ENCODE measurements at places on chromosomes 11 and 22.

DNA sequence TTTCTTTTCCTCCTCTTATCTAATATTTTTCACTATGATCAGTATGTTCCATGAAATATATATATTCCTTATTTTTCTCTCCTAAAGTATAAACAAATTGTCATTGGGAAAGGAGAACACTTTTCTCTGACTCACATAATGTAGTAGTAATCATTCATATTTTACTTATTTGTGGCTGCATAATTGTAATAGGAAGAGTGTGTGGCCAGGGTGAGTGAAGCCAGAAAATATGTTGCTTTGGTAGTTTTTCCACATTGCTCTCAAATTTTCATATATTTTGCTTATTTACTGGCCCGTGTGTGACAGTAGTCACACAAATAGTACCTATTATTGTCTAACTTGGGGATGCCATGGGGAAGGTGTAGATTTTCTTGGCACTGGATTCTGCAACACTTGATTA, 172.1 kb downstream of the DYNC2H1 start:
- no peaks in the 10 kb centered on the region for H3K36me3 ChIP-seq
- no peak overlapping the region for H3K4me3 ChIP-seq
- DNase-seq, result no peak
- no peaks in the 10 kb centered on the region for H3K27me3 ChIP-seq
- no peaks in the 10 kb centered on the region for H3K4me1 ChIP-seq
- H3K27ac ChIP-seq, result no peak overlapping the region

DNA sequence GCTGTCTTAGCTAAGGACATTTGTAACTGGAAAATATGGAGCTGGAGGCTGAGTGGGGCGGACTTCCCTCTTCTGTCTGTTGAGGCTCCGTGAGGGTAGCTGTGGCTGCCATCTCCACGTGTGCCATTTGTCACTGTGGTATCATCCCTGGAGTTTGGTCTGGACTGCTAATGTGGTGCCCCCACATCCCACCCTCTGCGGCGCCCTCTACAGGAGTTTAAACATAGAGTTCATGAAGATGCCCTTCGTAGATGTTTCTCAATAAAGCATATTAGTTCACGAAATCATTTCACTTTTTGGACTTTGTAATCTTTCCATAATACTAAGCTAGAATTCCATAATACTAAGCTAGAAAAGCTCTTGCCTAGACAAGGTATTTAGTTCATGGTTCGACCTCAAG, 52.4 kb downstream of the TECTA start:
- H3K27ac ChIP-seq, result no peak overlapping the region
- H3K4me1 ChIP-seq, result no peaks in the 10 kb centered on the region
- H3K27me3 ChIP-seq, result no peaks in the 10 kb centered on the region
- DNase-seq, result no peak

DNA sequence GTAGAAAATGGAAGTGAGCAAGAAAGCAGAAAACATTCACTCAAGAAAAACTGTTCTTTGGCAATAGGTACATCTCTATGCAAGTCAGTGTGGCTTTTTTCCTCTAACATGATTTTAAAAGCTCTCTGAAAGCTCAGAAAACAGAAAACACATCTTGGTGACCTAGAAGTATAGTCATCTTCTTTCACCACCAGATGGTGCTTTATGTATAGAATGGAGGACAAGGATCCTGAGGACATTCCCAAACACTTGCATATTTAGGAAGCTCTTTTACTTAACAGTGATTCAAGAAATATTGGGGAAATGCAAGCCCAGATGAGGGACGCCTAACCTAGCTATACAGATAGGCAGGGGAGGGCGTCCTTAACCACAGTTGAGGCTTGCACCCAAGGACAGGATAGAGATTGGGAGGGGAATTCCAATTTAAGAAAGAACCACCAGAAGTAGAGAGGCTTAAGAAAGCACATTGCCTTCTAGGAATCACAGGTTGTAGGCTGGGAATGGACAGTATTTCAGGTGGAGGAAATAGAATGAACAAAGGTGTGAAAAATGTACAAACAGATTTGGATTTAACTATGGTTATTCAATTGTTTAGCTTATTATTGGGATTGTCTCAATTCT, 13.8 kb upstream of the CCDC81 start:
- H3K36me3 ChIP-seq, result no peaks in the 10 kb centered on the region
- H3K4me1 ChIP-seq, result no peaks in the 10 kb centered on the region
- no peak overlapping the region for H3K4me3 ChIP-seq
- no peaks in the 10 kb centered on the region for H3K27me3 ChIP-seq

- H3K4me3 ChIP-seq, result no peak overlapping the region
- no peaks in the 10 kb centered on the region for H3K36me3 ChIP-seq
- H3K27me3 ChIP-seq, result no peaks in the 10 kb centered on the region
- H3K27ac ChIP-seq, result no peak overlapping the region
- DNase-seq, result no peak
Observed at GRCh38 chr22:47439643-47440265, 677.3 kb downstream of the TBC1D22A start.

- no peaks in the 10 kb centered on the region for H3K36me3 ChIP-seq
- DNase-seq, result no peak
- no peak overlapping the region for H3K27ac ChIP-seq
- H3K27me3 ChIP-seq, result no peaks in the 10 kb centered on the region
- H3K4me3 ChIP-seq, result no peak overlapping the region
Observed at GRCh38 chr11:92306966-92307510, 82.4 kb downstream of the FAT3 start.

DNA sequence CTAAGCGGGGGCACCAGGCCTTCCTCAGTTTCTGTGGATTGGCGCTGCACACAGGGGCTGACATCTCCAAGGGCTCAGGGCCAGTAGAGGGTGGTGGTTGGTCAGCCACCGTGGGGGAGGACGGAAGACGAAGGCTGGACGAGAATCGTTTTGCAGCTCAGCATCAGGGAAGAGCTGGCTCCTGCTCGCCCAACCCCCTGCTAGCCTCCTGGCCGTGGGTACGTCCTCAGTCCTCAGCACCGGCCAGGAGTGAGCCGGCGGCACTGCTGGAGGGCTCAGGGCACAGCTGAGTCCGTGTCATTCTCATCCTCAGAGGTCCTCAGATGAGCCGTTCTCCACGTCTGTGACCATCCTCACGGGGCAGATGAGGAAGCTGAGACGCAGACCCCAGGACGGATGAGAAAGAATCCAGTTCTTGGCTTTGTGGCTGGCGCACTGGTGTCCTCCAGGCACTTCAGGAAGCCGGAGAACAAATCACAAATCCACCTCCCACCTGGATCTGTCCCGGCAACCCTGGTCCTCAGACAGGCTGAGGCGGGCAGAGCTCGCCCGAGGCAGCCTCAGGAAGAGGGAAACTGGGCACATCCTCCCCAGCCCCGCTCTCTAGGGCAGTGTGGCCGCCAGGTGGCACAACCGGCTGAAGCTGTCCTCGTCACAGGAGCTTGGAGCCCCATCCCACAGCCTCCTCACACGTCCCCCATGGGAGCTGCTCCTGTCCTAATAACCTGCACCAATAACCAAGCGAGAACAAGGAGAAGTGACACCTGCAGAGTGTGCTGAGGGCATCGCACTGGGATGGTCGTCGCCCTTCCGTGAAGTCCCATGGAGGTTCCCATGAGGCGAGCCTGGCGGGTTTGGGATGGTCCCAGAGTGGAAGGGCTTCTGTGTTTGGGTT, 393.7 kb downstream of the BRD1 start:
- no peak for DNase-seq
- no peaks in the 10 kb centered on the region for H3K36me3 ChIP-seq
- no peak overlapping the region for H3K27ac ChIP-seq
- H3K4me3 ChIP-seq, result no peak overlapping the region
- H3K27me3 ChIP-seq, result no peaks in the 10 kb centered on the region

DNA sequence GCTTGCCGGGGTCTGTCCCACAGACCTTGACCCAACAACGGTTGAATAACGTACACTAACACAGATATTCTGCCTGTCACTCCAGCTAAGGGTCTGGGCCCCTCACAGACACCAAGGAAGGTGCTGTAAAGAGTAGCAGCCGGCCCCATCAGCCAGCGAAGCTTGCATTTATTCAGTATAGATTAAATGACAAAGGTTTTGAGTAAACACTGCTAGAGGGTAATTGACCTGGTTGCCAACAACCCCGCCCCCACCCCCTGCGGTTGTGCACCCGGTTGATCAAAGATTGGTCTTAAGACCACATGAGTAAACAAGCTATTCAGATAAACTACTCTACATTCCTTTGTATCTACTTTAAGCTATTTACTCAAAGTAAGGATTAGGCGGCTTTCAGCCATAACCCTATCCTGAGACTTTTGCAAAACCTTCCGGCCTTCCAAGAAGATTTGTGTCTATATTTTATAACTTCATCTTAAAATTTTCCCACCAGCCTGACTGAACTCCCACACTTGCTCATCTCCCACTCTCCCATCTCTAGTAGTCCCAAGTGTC, 4.8 kb upstream of the CKAP5 start:
- no peak for DNase-seq
- H3K27ac ChIP-seq, result no peak overlapping the region
- no peaks in the 10 kb centered on the region for H3K36me3 ChIP-seq
- peaks cover 7% of the 10 kb centered on the region for H3K4me1 ChIP-seq
- no peaks in the 10 kb centered on the region for H3K27me3 ChIP-seq
- H3K4me3 ChIP-seq, result no peak overlapping the region

- H3K4me3 ChIP-seq, result no peak overlapping the region
- H3K36me3 ChIP-seq, result no peaks in the 10 kb centered on the region
- peaks cover 3% of the 10 kb centered on the region for H3K27me3 ChIP-seq
- no peak for DNase-seq
- H3K4me1 ChIP-seq, result no peaks in the 10 kb centered on the region
Observed at GRCh38 chr11:107619926-107620325, 29.0 kb downstream of the ELMOD1 start.
